ENCODE measurements at places on chromosomes 1 and 21. TPM values are rescaled to one million over a fixed set of nuclear protein-coding genes. Genes with fewer than 3 reads are reported as not detected.

Gene NOS1AP
- 8.3 TPM for total RNA-seq

Gene IGSF3
- 13.6 TPM for total RNA-seq

Gene RYR2
- total RNA-seq = 0.81 TPM

Gene HES5
- 0.71 TPM for total RNA-seq

Gene VPS72
- 105 TPM for total RNA-seq

Gene AMY1C
- total RNA-seq = not detected

Gene CFHR1
- total RNA-seq = 0.31 TPM

Gene SMIM12
- 15.3 TPM for total RNA-seq

Gene ACTRT2
- total RNA-seq = not detected

Gene SLAMF1
- 0.27 TPM for total RNA-seq

Gene CELA2A
- 1.1 TPM for total RNA-seq

Gene FCRL4
- not detected for total RNA-seq

Gene CEP170
- 275 TPM for total RNA-seq

Gene DMRTA2
- total RNA-seq = 0.19 TPM

Measured in motor neuron (in vitro differentiated cells).